ENCODE measurements at places on chromosomes 16 and 17. TPM values are rescaled to one million over a fixed set of nuclear protein-coding genes. Genes with fewer than 3 reads are reported as not detected.

Gene CCL11
- not detected for total RNA-seq

Gene RUNDC3A
- total RNA-seq, result 0.34 TPM

Gene RASD1
- 11.0 TPM for total RNA-seq

Gene PRCD
- not detected for total RNA-seq

Gene CDH8
- 1.7 TPM for total RNA-seq

Gene ZFHX3
- total RNA-seq, result 39.9 TPM

Gene PMFBP1
- total RNA-seq, result 5.6 TPM

Gene KRTAP16-1
- total RNA-seq, result not detected

Gene CTRB2
- not detected for total RNA-seq

Gene CCL14
- total RNA-seq, result not detected

Gene CACNG1
- total RNA-seq, result not detected

Gene CFAP119
- total RNA-seq, result 4.5 TPM

Gene LGALS3BP
- total RNA-seq, result 68.1 TPM

Gene CCL5
- total RNA-seq, result not detected

Gene SRP68
- total RNA-seq, result 105 TPM

Gene PPP1R27
- total RNA-seq, result 0.93 TPM

Gene KRT15
- total RNA-seq, result 10.5 TPM
